ENCODE measurements at places on chromosomes 13 and 19.

DNA sequence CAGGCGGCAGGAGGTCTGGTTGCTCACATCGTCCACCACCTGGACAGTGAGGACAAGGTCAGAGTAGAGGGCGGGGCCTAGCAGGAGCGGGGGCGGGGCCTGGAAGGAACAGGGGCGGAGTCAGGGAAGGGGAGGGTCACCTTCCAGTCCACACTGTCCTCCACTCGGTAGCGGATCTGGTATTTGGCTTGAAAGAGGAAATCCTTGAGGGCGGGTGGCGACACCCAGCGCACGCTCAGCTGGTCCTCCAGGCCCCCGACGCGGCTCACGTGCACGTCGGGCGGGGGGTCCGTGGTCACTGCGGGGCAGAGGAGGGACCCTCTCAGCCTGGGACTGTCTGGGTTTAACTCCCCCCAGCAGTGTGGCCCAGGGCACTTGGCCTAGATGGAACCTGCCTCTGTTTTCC lies 8.2 kb downstream of the REX1BD start:
- DNase-seq = peak; percentile 73

- DNase-seq = no peak
Measured at GRCh38 chr19:12766051-12766521, 9.3 kb downstream of the HOOK2 start.

DNA sequence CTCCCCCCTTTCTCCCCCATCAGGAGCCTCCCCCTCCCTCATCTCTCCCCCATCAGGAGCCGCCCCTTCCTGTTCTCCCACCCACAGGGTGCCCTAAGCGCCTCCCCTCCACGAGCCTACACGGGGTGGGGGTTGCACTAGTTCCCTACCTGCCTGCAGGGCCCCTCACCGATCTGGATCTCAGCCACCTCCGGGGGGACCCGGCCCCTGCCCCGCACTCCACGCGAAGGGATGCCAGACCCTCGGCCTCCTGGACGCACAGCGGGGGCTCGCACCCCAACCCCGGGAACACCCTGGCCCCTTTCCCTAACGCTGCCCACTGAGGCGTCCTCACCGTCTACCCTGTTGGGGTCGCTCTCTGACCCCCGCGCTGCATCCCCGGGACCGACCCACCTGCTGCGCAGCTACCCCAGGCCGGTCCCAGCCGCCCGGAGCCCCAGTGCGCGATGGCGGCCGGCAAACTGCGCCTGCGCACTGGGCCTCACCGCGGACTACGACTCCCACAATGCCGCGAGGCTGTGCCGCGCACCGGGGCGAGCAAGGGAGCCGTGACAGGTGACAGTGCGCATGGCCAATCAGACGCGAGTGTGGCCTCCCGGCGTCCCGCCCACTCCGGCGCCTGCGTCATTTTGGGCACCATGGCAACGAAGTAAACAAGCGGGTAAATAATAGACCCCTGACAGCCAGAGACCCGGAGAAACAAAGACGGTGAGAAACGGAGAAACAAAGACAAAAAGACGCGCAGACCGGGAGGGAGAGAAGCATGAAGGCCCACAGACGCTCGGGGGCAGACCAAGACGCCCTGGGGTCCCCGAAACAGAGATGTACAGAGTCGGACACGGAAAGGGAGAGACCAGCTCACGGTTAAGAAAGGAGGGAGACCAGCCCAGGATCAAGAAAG lies at the start of gene ZSCAN18:
TSS of gene ZSCAN18 (minus strand) at position 451 of the 901 bp plus-strand sequence. CDS start 7,964 bp downstream, outside the sequence.
- peak; percentile 95 for DNase-seq

DNA sequence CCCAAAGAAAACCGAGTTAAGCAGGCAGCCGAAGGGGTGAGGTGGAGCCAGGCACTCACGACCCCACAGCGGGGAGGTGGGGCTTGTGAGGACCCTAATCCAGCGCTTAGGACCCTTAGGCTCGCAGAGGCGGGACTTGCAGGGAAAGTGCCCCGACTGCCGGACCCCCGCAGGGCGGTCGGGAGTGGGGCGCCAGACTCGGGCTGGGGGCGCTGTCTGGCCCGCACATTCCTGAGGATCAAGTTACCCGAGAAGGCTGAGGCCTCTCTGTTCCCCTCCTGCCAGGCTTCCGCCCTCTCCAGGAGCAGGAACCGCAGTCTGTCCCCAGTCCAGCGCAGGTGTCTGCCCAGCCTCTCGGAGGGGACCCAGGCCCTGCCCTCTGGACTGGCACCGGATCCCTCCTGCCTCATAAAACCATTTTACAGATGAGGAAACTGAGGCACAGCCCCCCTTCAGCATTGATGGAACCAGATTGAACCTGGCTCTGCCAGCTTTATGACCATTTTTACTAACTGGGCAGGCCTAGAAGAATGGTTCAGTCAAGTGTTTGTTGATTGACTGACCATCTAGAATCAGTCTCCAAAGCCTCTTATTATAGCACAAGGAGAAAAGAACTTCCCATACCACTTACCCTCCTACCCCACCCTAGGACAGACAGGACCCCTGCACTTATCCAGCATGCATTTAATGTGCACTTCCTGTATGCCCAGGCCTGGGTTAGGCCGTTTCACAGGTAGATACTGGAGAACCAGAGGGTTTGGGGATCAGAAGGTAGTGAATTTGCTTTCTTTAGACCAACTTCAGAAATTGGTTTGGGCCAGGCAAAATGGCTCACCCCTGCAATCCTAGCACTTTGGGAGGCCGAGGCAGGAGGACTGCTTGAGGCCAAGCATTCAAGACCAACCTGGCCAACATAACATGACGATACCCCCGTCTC lies 6.7 kb upstream of the JUND start:
- no peak for DNase-seq

GRCh38 chr19:53285087-53285486 lies 17.6 kb upstream of the VN1R4 start:
- no peak for DNase-seq

DNA sequence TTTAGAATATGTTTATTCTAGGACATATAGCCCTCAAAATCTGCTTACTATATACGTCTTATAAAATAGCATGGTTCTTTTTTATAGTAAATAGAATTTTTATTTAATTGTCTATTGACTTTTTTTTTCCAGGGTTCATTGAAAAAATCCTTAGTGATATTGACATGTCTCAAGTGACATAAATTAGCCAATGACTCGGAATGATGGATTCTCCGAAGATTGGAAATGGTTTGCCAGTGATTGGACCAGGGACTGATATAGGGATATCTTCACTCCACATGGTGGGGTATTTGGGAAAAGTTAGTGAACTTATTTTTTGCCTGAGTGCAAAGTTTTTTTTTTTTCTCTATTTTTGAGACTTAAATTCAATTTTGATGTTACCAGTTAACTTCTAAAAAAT lies 3.2 kb downstream of the USPL1 start:
- DNase-seq = no peak

DNA sequence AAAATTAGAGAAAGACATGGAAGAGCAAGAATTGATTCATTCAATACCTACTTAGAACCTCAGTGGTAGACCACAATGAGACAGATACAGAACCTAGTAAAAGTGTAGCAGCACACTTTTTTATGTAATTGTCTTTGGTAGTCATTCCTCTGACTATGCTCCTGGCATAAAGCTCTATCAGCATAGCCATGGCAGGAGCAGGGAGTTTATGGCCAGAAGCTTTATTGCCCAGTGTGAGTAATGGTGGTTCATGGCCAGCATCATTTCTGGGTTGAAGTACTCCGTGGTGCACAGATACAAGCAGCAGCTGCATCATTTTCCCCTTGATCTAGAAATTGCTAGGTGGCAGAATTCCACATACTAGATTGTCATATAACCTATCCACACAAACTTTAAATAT lies 352.6 kb downstream of the TBC1D4 start:
- DNase-seq = no peak

- peak; percentile 27 for DNase-seq
Measured at GRCh38 chr13:27481766-27482165, 31.4 kb upstream of the MTIF3 start.

- DNase-seq = peak; percentile 29
Measured at GRCh38 chr13:24511019-24511815, 1.4 kb downstream of the PARP4 start.

GRCh38 chr19:45160870-45161737 lies at the start of gene NKPD1:
Gene NKPD1 (minus strand): TSS chr19:45160982. CDS start chr19:45160150, 832 bp downstream.
- DNase-seq = no peak

DNA sequence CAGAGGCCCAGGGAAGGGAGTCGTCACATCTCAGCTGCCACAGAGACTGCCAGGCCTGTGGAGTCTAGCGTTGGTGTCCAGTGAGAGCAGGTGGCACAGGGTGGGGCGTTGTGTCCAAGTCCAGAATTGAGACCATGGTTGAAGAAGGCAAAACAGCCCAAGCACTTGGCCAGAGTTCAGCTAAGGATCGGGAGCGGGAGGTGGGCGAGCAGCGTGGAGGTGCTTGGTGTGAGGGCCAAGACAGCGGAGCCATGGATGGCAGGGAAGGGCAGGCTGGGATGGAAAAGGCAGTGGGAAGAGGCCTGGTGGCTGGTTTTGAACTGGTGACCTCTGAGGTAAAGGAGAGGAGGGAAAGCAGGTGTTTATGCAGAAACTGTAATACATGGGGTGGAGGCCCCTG lies 8.0 kb downstream of the IGFLR1 start:
- DNase-seq = no peak

DNA sequence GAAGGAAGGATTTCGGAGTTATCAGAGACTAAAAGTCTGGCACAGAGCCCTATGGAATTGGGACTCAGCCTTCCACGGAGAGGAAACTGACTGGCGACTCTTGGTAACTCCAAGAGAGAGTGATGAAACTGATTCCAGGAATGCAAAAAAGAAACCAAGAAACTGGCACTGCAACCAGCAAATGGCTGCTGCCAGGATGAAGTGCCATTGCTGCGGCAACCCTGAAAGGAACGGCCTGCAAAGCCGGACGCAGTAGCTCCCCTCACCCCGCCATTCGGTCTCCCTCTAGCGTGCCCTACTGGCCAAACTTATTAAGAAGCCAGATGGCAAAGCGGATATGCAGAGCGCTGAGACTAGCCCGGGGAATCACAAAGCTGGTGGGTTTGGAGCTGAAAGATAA lies 236.0 kb downstream of the PCDH9 start:
- DNase-seq = no peak

GRCh38 chr19:18264137-18264854 lies 10.0 kb downstream of the IQCN start:
- DNase-seq = no peak

DNA sequence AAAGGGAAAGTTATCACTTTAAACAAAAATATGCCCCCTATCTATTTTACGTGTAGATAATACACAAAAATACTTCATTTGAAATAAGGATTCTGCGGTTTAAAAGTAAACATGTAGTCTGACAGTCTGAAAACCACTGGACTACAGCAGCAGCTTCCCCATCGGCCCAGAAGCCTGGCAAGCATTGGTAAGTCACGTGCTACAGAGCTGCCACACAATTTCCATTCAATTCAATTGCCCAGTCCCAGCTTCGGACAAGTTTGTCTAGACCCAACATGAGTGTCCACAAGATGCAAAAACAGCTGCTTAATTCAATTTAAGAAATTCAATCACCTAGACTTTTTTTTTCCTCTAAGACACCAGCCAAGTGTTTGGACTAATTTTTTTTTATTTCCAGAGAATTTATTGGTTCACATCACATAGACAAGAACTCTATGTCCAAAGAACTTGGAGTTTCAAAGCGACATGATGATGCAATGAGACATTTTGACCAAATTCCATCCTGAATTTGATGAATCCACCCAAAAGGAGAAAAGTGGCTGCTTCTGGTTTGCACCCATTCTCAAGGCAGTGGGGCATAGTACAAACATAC lies 458.9 kb downstream of the COG6 start:
- no peak for DNase-seq

DNA sequence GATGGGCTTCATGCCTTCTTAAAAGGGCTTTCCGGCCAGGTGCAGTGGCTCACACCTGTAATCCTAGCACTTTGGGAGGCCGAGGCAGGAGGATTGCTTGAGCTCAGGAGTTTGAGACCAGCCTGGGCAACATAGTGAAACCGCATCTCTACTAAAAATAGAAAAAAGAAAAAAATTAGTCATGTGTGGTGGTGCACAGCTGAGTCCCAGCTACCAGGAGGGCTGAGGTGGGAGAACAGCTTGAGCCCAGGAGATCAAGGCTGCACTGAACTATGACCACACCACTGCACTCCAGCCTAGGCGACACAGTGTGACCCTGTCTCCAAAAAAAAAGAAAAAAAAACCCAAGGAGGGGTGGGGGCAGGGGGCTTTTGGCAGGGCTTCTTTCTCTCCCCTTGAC lies 7.2 kb downstream of the CARS2 start:
- no peak for DNase-seq

GRCh38 chr19:38655148-38655824 lies 7.8 kb downstream of the ACTN4 start:
- no peak for DNase-seq

DNA sequence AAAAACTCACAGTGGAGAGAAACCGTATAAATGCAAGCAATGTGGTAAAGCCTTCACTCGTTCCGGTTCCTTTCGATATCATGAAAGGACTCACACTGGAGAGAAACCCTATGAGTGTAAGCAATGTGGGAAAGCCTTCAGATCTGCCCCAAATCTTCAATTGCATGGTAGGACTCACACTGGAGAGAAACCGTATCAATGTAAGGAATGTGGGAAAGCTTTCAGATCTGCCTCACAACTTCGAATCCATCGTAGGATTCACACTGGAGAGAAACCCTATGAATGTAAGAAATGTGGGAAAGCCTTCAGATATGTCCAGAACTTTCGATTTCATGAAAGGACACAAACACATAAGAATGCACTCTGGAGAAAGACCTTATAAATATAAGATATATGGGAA lies 19.4 kb upstream of the ZNF69 start:
- no peak for DNase-seq

DNA sequence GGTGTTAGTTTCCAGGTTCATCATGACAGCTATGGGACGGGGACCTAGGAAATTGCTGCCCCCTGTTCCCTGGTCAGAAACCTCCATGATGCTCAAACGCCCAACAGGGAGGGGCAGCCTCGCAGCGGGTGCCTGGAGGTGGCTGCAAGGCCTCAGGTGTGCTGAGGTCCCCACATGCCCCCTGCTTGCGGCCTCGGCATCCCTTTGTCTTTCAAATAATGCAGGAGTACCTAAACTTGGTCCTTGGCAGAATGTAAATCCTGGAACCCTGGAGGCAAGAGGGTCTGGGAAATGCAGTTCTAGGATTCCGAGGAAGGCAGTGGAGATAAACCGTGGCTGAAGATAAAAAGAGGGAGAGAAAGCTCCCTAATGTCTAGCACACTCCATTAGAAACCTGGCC lies 52.4 kb downstream of the SKA3 start:
- DNase-seq = no peak

- no peak for DNase-seq
Measured at GRCh38 chr13:100115693-100116254, 26.9 kb downstream of the PCCA start.

DNA sequence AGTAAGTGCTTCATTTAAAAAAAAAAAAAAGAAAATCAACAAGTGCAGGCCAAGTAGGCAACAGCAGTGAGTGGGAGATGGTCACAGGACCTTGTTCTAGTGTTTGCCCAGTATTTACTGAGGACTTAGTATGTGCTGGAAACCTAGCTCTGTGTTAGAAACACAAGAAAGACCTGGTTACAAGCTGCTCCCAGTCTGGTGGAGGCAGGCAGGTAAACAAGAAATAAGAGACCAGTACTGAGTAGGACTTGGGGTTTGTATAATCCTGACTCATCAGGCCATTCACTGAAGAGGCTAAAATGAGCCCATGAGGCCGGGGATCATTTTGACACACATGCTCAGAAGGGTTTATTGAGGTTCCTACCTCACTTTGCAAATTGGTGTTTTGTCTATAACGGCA lies 21.5 kb upstream of the SERPINE3 start:
- no peak for DNase-seq
